Thyroid gland (tissue), 4 donors: ENCODE measurements at places on chromosomes 3 and 15. TPM values are rescaled to one million over a fixed set of nuclear protein-coding genes. Genes with fewer than 3 reads are reported as not detected.

BCHE gene
- 1.6 TPM for total RNA-seq

WDR93 gene
- 1.1 TPM for total RNA-seq

LSG1 gene
- 34.8 TPM for total RNA-seq

GRCh38 chr3:107679921-107680320, 157.2 kb downstream of the BBX start:
- DNase-seq = no peak

FBXL22 gene
- total RNA-seq = 3.2 TPM
